ENCODE measurements at places on chromosomes 6 and 20. TPM values are rescaled to one million over a fixed set of nuclear protein-coding genes. Genes with fewer than 3 reads are reported as not detected.

The CCN6 gene
- not detected for total RNA-seq

The HLA-DPA1 gene
- total RNA-seq = 321 TPM

The BPIFB2 gene
- total RNA-seq = 2.3 TPM

The MAD2L1BP gene
- 18.0 TPM for total RNA-seq

The MMP24 gene
- 10.1 TPM for total RNA-seq

DNA sequence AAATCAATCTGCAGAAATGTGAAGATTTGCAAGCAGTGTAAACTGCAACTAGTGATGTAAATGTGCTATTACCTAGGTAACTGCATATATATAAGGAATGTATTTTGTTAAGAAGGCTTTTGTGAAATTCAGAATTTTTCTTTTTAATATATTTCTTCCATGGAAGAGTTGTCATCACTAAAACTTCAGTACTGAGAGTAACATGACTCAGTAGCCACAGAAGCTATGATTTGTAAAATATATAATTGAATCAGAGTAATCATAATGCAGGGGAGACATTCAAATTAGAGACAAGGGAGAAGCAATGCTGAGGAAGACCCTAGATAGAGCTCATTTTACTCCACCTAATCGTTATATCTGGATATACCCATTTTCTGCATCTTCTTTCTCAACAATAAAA, 141.7 kb downstream of the ADGRG6 start:
- DNase-seq = no peak
- no peak overlapping the region for H3K4me3 ChIP-seq
- peaks cover 40% of the 10 kb centered on the region for H3K4me1 ChIP-seq
- no peaks in the 10 kb centered on the region for H3K27me3 ChIP-seq
- H3K36me3 ChIP-seq = peaks cover 29% of the 10 kb centered on the region

DNA sequence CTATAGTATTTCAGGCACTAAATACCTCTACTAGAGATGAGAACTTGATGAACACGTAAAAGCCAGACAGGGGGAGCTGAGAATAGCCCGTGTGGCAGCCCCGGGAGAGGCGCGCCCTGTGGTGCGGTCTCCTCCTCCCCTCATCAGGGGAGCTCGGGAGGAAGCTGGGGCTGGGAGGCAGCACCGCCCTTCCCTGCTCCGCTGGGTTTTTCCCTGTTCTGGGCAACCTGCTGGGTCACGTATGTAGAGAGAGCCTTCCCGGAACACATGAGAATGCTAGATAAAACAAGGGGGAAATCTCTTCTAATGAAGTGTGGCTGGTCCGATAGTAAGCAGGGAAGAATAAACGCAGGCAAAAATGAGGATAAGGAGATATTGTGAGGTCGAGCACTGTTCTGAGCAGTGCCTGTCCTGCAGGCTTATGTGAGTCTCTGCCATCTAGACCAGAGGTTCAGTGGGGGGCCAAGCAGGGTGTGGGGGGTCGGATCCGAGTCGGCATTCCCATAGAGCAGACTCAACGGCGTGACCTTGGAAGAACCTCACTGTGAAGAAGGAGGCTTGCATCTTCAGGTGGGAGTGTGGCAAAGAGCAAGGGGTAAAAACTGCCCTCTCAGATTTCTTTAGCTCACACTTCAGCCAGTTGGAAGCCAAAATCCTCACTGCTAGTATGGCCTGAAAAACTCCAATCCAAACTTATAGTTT, 13.4 kb upstream of the RPS6KA2 start:
- peaks cover 9% of the 10 kb centered on the region for H3K4me1 ChIP-seq
- H3K27me3 ChIP-seq = no peaks in the 10 kb centered on the region
- no peak overlapping the region for H3K4me3 ChIP-seq
- H3K27ac ChIP-seq = peak overlapping the region; percentile 76
- DNase-seq = peak; percentile 57
- no peaks in the 10 kb centered on the region for H3K36me3 ChIP-seq

DNA sequence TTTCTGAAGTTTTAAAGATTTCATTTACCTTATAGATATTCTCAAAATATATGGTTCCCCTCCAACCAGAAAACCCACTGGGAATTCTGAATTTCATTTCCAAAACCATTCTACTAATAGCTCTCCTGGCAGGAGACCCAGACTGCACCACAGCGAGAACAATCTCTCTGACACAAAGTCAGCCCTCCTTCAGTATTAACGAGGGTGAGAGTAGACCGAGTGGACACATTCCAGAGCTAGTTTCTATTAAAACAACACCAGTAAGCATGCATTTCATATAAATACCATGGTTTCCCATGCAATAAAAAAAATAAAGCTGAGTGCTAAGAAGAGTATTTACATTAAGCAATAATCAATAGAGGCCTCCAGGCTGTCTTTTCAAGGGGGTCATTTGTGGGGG, 899.6 kb upstream of the SLC35B3 start:
- peak; percentile 15 for DNase-seq
- H3K27me3 ChIP-seq = no peaks in the 10 kb centered on the region
- H3K4me3 ChIP-seq = no peak overlapping the region
- no peaks in the 10 kb centered on the region for H3K4me1 ChIP-seq
- H3K36me3 ChIP-seq = no peaks in the 10 kb centered on the region
- no peak overlapping the region for H3K27ac ChIP-seq

DNA sequence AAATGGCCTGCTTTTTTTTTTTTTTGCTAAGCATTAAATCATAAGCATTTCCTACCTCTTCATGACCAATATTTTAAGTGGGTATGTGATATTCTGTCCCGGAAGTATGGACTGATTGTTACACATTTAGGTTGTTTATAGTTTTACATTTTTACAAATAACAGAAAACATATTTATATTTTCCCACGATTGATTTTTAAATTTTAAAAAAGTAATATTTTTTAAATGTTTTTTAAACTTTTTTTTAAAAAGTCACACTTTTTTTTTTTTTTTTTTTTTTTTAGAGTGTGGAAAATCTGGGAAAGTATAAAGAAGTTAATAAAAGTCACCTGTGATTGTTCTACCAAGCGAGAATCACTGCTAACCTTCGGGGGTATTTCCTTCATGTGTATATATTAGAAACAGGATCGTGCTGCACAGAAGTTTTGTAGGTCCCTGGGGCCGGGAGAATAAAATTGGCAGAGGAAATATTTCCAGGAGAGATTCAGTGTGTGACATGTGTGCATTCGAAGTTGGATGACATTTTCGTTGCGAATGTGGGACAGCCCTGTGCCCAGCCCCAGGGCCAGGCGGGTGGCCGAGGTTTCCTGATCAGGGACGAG, 173.1 kb downstream of the CDC5L start:
- H3K4me1 ChIP-seq = no peaks in the 10 kb centered on the region
- no peak for DNase-seq

GRCh38 chr6:121330516-121330915, 3.8 kb downstream of the TBC1D32 start:
- H3K4me1 ChIP-seq = peaks cover 3% of the 10 kb centered on the region
- H3K4me3 ChIP-seq = no peak overlapping the region
- no peak for DNase-seq
- H3K36me3 ChIP-seq = no peaks in the 10 kb centered on the region

DNA sequence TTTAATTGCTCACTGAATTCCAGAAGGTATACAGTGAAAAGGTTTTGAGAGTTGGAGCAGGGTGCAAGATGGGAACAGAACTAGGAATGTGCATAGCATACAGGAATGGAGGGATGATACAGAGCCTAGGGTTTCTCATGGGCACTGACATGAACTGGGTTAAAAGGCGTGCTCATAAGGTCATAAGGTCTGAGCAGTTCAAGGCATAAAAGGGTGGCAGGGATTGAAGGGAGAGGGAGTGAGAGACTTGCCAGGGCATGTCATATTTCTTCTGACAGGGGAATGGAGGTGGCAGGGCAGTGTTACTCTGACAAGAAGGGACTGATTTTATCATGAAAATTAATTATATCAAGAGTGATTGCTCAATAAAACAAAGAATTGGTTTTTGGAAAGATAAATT, 4.7 kb downstream of the MLIP start:
- H3K27ac ChIP-seq = peak overlapping the region; percentile 21
- no peaks in the 10 kb centered on the region for H3K4me1 ChIP-seq
- H3K4me3 ChIP-seq = no peak overlapping the region
- no peaks in the 10 kb centered on the region for H3K36me3 ChIP-seq

DNA sequence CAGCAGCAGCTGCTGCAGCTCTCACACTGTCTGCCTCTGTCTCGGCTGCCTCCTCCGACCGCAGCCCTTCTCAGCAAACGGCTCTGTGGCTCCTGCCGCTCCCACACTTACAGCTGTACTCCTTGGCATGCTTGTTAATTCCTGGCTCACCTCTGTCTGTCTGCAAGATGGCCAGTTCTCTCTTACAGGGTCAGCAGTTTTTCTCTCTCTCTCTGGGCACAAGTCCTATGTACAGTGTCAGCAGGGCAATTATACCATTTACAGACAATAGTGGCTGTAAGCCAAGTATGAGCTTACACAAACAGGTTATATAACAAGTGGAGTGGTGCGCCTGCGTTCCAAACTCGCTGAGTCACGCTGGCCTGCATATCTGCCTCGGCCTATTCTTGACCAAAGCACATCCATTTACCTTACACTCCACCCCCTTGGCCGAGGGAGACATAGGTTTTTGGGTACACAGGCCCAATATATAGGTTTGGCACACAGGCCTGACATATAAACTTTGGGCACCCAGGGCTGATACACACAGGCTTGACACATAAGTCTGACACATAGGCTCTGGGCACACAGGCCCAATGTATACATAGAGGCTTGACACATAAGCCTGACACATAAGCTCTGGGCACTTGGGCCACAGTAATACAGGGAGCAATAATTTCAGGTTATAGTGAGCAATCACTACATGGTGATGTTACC, 4.4 kb downstream of the ZKSCAN3 start:
- no peaks in the 10 kb centered on the region for H3K27me3 ChIP-seq
- H3K4me3 ChIP-seq = peak overlapping the region; percentile 3
- peak; percentile 15 for DNase-seq
- peak overlapping the region; percentile 94 for H3K27ac ChIP-seq
- H3K36me3 ChIP-seq = no peaks in the 10 kb centered on the region

GRCh38 chr6:122799916-122800686, 11.0 kb downstream of the SMPDL3A start:
- H3K4me3 ChIP-seq = no peak overlapping the region
- no peak for DNase-seq
- H3K27me3 ChIP-seq = no peaks in the 10 kb centered on the region
- peaks cover 39% of the 10 kb centered on the region for H3K4me1 ChIP-seq
- no peak overlapping the region for H3K27ac ChIP-seq

GRCh38 chr6:149248693-149249369, 68.7 kb upstream of the TAB2 start:
- H3K4me3 ChIP-seq = no peak overlapping the region
- H3K27ac ChIP-seq = no peak overlapping the region
- H3K27me3 ChIP-seq = no peaks in the 10 kb centered on the region
- H3K36me3 ChIP-seq = no peaks in the 10 kb centered on the region

DNA sequence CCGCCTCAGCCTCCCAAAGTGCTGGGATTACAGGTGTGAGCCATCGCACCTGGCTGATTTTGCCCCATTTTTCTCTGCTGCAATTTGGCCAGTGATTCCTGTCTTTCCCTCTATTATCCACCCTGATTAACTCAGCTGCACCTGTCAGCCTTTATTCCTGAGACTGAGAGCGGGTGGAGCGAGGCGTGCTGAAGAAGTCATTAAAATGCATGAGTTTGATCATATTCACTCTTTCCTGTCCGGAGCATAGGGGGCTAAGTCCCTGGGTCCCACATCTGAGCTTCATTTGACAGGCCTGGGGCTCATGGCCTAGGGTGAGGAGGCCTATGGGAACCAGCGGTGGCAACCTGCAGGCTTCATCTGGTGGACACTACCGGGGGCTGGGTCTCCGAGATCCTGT, 25.7 kb upstream of the CTNNBL1 start:
- no peak for DNase-seq
- H3K36me3 ChIP-seq = no peaks in the 10 kb centered on the region
- no peak overlapping the region for H3K27ac ChIP-seq
- no peak overlapping the region for H3K4me3 ChIP-seq

DNA sequence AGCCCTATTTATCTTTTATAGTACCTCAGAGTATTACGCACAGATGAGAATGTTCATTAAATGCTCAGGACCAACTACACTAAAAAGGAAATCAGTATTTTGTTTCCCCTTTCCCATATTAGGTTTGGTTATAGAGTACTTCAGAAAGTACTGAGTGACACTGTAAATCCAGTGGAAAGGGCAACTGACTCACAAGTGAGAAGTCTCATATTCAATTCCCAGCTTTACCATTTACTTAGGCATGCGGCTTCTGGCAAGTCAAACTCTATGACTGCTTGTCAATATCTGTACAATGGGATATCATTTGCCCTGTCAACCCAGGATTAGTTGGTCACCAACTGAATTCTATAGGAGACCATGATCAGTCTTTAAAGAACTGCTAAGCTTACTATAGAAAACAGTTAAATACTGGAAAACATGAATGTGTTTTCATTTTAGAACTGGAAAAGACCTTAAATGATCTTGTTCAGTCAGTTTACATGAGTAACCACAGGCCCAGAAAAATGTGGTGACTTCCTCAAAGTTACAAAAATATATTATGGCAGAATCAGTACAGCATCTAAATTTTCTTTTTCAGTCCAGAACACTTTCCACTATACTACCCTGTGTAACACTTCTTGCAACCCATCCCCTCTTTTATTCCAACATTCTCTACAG, 3.6 kb downstream of the MAP3K7 start:
- no peak for DNase-seq
- H3K4me3 ChIP-seq = no peak overlapping the region
- H3K27ac ChIP-seq = no peak overlapping the region
- peaks cover 2% of the 10 kb centered on the region for H3K4me1 ChIP-seq
- no peaks in the 10 kb centered on the region for H3K27me3 ChIP-seq

GRCh38 chr6:128063850-128064539, 163.1 kb upstream of the THEMIS start:
- H3K36me3 ChIP-seq = no peaks in the 10 kb centered on the region
- peaks cover 13% of the 10 kb centered on the region for H3K4me1 ChIP-seq
- no peak for DNase-seq
- no peak overlapping the region for H3K27ac ChIP-seq
- H3K4me3 ChIP-seq = no peak overlapping the region

DNA sequence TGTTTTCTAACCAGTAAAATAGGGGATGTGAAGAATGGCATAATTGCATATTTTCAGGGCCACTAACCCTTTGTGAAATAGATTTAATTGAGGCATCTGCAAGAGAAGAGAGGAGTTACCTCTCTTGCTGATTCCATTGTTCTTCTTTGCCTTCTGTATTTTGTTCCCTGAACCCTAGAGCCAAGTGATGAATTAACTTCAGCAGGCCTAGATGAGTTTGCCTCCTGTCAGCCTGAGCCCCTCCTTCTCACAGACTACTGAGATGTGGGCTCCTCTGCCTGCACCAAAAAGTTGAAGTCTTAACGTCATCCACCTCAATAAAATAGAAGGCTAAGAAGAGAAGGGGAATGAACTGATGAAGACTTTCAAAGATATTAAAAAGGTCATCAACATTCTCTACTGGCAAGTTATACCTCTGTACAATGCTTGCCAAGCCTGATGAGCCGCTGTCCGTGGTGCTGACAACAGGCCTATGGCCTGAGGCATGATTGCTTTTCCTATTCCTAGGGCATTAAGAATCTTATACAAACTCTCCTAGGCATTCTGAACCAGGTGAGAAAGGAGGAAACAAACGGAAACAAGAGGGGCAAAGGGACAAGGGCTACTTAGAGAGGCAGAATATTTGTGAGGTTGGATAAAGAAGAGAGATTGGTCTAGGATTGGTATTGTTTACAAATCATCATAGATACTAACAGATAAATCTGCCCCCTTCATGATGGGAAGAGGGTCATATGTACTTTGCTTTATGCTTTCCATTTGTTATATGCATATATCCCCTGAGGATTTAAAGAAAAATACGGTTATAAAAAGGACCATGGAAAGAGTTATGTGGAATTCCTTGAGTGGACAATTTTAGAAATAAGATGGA, 46.8 kb downstream of the CD24 start:
- no peaks in the 10 kb centered on the region for H3K27me3 ChIP-seq
- H3K36me3 ChIP-seq = no peaks in the 10 kb centered on the region
- H3K4me1 ChIP-seq = no peaks in the 10 kb centered on the region
- H3K27ac ChIP-seq = no peak overlapping the region
- H3K4me3 ChIP-seq = peak overlapping the region; percentile 4

Measured in lung (tissue), 17 donors.